Esophagus muscularis mucosa (tissue), 4 donors: ENCODE measurements at places on chromosomes 6 and 20. TPM values are rescaled to one million over a fixed set of nuclear protein-coding genes. Genes with fewer than 3 reads are reported as not detected.

SYNDIG1 gene
- not detected for total RNA-seq

CPNE5 gene
- 4.6 TPM for total RNA-seq

STX11 gene
- total RNA-seq, result 3.3 TPM

GRCh38 chr6:21748343-21749056 is 154.9 kb downstream of the SOX4 start:
- peaks cover 2% of the 10 kb centered on the region for H3K4me1 ChIP-seq
- no peak overlapping the region for H3K4me3 ChIP-seq
- DNase-seq, result no peak
- H3K27me3 ChIP-seq, result no peaks in the 10 kb centered on the region

GRCh38 chr6:16698997-16699868 is 62.0 kb downstream of the ATXN1 start:
- peak overlapping the region; percentile 29 for H3K27ac ChIP-seq
- no peaks in the 10 kb centered on the region for H3K36me3 ChIP-seq
- H3K4me1 ChIP-seq, result peaks cover 56% of the 10 kb centered on the region
- H3K27me3 ChIP-seq, result no peaks in the 10 kb centered on the region
- H3K4me3 ChIP-seq, result no peak overlapping the region
- no peak for DNase-seq

DNA sequence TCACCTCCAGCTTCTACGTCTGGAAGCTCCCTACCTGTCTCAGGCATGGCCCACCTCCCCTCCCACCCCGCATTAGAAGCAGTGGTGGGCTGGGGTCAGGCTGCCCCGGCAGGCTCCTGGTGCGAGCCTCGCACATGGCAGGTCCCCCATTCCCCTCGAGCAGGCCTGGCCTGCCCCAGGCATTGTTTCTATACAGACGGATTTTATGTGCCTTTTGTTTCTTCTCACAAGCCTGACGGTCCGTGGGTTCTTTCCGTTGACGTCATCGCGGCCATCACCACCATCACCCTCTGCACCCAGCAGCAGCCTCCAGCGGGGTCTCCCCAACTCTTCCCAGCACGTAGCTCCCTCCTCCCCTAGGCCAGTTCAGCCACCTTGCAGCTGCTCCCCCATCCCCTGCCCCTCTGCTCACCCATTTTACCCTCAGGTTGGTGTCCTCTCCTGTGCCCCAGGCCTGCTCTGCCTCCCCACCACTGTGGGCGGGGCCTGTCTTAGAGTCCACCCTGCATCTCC is 4.6 kb downstream of the CST7 start:
- no peaks in the 10 kb centered on the region for H3K27me3 ChIP-seq
- no peak overlapping the region for H3K27ac ChIP-seq
- H3K4me3 ChIP-seq, result no peak overlapping the region
- no peak for DNase-seq

- no peak for DNase-seq
- no peaks in the 10 kb centered on the region for H3K4me1 ChIP-seq
- no peaks in the 10 kb centered on the region for H3K36me3 ChIP-seq
- no peak overlapping the region for H3K27ac ChIP-seq
- peaks cover 11% of the 10 kb centered on the region for H3K27me3 ChIP-seq
- no peak overlapping the region for H3K4me3 ChIP-seq
Measured at GRCh38 chr20:59589086-59589684, 15.2 kb upstream of the PHACTR3 start.

- no peaks in the 10 kb centered on the region for H3K36me3 ChIP-seq
- H3K4me1 ChIP-seq, result no peaks in the 10 kb centered on the region
- no peak overlapping the region for H3K4me3 ChIP-seq
- H3K27ac ChIP-seq, result no peak overlapping the region
Measured at GRCh38 chr20:7207186-7207798, 439.8 kb downstream of the BMP2 start.
